Fibroblast of lung (primary cell): ENCODE measurements at places on chromosomes 2 and 18. TPM values are rescaled to one million over a fixed set of nuclear protein-coding genes. Genes with fewer than 3 reads are reported as not detected.

Gene FAM124B
- polyA plus RNA-seq, result 0.05 TPM in 1 of 2 replicates, not detected in the other

DNA sequence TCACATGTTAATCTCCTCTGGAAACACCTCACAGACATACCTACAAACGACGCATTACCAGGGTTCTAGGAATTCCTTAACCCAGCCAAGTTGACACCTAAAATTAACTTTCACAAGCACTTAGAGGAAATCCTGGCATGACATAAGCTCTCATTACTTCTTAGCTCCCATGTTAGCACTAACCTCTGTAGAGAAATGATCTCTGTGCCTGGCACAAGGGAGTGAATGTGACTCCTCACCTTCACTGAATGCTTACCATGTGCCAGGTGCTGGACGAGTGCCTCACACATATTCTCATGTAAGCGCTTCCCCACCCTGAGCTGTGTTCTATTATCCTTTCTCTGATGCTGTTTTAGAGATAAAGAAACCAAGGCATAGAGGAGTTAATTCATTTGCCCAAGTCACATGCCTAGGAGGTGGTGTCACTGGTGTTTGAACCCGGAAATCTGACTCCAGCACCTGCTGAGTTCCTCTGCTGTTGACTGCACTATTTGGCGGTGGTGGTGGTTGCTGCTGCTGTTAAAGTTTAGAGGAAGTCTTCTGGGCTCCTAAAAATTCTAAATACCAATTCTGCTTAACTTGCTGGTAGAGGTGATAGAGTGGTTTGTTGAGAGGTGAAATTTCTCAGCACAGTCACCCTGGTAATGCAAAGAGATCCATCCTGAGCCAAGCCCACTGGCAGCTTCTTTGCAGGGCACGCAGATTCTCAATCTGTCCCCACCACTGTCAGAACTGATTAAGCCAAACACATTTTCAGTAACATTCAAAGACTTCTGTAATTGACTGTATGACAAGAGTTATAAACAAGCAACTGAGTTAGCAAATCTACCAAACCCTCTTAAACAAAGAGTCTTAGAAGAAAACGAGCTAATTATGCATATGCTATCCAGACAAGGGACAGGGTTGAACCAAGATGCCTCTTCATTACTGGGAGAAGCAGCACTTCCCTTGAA is 200.3 kb downstream of the CMPK2 start:
- no peak for DNase-seq
- H3K4me3 ChIP-seq, result no peak overlapping the region
- no peaks in the 10 kb centered on the region for H3K4me1 ChIP-seq

- DNase-seq, result no peak
- no peaks in the 10 kb centered on the region for H3K27me3 ChIP-seq
- H3K36me3 ChIP-seq, result no peaks in the 10 kb centered on the region
- no peak overlapping the region for H3K4me3 ChIP-seq
- H3K27ac ChIP-seq, result no peak overlapping the region
Observed at GRCh38 chr2:83528767-83529166, 930.3 kb downstream of the SUCLG1 start.

GRCh38 chr2:120669121-120669952 is 66.3 kb upstream of the GLI2 start:
- H3K4me3 ChIP-seq, result no peak overlapping the region
- peaks cover 17% of the 10 kb centered on the region for H3K27me3 ChIP-seq
- no peaks in the 10 kb centered on the region for H3K36me3 ChIP-seq
- H3K4me1 ChIP-seq, result no peaks in the 10 kb centered on the region

DNA sequence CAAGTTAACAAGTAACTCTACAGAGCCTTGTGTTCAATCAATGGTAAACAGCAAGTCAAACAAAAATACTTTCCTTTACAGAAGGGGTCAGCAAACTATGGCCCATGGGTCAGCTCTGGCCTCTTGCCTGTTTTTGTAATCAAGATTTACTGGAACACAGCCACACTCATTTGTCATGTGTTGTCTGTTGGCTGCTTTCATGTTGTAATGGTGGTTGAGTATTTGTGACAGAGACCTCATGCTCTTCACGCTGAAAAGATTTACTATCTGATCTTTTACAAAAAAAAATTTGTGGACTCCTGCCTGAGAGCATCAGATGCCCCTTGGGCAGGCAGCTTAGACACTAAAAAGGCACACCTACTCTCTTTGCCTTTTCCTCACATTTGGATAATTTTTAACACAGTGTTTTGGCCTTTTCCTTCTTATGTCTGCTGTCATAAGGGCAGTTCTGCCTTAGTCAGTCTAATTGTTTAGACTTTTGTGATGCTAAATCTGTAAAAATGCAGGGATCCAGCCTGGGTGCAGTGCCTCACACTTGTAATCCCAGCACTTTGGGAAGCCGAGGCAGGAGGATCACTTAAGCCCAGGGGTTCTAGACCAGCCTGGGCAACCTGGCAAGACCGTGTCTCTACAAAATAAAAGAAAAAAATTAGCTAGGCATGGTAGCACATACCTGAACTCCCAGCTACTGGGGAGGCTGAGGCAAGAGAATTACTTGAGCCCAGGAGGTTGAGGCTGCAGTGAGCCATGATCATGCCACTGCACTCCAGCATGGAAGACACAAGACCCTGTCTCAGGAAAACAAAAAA is 18.3 kb downstream of the IL1B start:
- no peak overlapping the region for H3K27ac ChIP-seq
- DNase-seq, result peak; percentile 36
- H3K27me3 ChIP-seq, result no peaks in the 10 kb centered on the region
- no peaks in the 10 kb centered on the region for H3K36me3 ChIP-seq
- no peaks in the 10 kb centered on the region for H3K4me1 ChIP-seq

DNA sequence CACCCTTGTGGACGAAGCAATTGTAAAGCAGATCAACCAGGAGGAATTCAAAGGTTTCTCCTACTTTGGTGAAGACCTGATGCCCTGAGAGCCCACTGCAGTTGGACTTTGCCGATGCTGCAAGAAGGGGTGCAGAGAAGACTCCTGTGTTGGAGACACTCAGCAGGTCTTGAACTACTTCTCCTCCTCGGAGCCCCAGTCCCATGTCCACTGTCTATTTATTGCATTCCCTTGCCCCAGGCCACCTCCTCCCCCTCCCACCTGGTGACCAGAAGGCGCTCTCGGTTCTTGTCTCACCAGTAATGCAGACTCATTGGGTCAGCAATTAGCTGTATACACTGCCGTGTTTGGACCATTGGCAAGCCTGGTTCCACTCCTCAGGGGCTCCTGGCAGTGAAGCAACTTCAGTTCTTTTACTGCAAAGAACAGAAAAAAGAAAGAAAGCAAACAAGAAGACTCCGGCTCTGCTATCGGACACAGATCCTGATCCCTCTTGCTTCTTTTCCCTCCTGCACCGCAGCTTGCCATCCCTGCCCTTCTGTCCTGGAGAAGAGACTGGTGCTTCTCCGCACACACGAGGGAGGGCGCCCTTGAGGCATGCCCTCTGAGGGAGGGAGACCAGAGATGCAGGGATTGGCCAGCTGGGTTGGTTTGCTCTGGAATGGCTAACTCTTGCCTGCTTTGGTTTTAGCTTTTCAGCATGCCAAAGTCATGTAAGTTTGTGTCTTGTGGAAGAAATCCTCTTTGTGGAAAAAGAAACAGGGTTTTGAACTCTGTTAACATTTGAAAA is 112.2 kb upstream of the EPAS1 start:
- H3K27ac ChIP-seq, result no peak overlapping the region
- no peak overlapping the region for H3K4me3 ChIP-seq
- H3K4me1 ChIP-seq, result peaks cover 7% of the 10 kb centered on the region
- DNase-seq, result no peak

- no peaks in the 10 kb centered on the region for H3K4me1 ChIP-seq
- no peak for DNase-seq
- H3K4me3 ChIP-seq, result no peak overlapping the region
- no peak overlapping the region for H3K27ac ChIP-seq
Observed at GRCh38 chr2:225556461-225556860, 157.0 kb downstream of the NYAP2 start.

- H3K36me3 ChIP-seq, result no peaks in the 10 kb centered on the region
- peak overlapping the region; percentile 43 for H3K27ac ChIP-seq
- peak overlapping the region; percentile 76 for H3K4me3 ChIP-seq
- no peak for DNase-seq
Observed at GRCh38 chr18:35581898-35582641, 530 bp downstream of the GALNT1 start.
